ENCODE measurements at places on chromosomes 6 and 20.

- peak; percentile 22 for DNase-seq
Observed at GRCh38 chr6:36204068-36204753, 7.7 kb downstream of the BRPF3 start.

GRCh38 chr20:58481481-58482021 is 33.6 kb downstream of the APCDD1L start:
- DNase-seq, result peak; percentile 40

GRCh38 chr6:138012682-138013081 is 94.5 kb downstream of the PERP start:
- DNase-seq, result no peak

- DNase-seq, result no peak
Observed at GRCh38 chr6:132275066-132275970, 126.0 kb downstream of the MOXD1 start.

GRCh38 chr20:40481337-40481736 is 207.7 kb downstream of the MAFB start:
- DNase-seq, result no peak

DNA sequence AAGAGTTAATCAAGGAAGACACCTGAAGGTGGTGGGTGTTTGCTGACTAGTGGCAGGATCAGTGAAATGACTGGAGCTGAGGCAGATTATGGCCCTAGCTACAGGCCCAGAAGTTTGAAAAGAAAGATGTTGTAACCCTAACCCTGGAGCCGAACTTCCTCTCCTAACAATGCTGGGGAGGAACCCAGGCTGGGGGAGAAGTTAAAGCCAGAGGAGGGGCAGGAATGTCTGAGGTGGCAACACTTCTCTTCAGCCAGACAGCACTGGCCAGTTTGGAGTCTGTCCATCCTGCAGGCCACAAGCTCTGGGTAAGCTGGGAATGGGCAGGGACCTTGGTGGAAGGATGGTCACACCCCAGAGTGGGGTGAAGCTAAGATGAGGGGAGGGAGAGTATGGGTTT is at the start of gene LST1:
Gene LST1 (plus strand): TSS at position 270 of the 400 bp plus-strand sequence. CDS start 1,023 bp downstream, outside the sequence.
- no peak for DNase-seq

DNA sequence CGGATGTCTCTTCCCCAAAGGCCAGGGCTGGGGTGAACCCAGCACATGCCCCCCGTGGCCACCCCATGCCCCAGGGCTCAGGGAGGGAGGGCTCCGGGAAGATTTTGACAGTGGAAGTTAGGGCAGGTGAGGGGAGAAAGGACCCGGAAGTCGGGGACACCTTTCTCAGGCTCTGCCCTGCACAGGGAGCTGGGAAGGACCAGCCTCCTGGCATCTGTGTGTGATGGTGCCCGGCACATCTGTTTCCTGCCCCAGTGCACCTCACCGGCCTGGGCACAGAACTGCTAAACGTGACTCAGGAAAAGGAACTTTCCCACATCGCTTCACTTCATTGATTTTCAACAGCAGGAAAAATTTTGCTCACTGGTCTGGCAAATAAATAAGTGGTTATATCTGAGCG is 141.1 kb upstream of the AFDN start:
- DNase-seq, result no peak

- peak; percentile 61 for DNase-seq
Observed at GRCh38 chr20:25058051-25058846, at the start of gene ACSS1. Gene ACSS1, minus strand, starts transcription at chr20:25058139. Its CDS starts 37 bp downstream, at chr20:25058102.

DNA sequence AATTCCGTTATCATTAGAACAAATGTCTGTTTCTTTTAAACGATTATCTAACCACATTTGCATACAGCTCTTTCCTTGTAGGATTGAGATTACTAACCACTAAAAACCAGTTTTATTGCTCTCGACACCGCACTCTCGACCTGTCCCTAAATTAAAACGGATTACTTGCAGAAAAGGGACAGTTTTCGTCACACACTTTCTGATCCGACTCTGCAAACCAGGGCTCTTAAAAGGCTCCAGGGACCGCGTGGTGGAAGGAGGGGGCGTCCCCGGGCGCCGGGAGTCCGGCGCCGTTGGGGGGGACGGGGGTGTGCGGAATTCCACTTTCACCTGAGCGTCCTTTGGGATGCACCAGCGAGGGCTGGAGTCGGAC is 731 bp downstream of the MAK start:
- no peak for DNase-seq

- DNase-seq, result no peak
Observed at GRCh38 chr6:2232445-2232844, 13.0 kb downstream of the GMDS start.

- DNase-seq, result no peak
Observed at GRCh38 chr6:166554316-166554715, 32.2 kb downstream of the RAMACL start.

DNA sequence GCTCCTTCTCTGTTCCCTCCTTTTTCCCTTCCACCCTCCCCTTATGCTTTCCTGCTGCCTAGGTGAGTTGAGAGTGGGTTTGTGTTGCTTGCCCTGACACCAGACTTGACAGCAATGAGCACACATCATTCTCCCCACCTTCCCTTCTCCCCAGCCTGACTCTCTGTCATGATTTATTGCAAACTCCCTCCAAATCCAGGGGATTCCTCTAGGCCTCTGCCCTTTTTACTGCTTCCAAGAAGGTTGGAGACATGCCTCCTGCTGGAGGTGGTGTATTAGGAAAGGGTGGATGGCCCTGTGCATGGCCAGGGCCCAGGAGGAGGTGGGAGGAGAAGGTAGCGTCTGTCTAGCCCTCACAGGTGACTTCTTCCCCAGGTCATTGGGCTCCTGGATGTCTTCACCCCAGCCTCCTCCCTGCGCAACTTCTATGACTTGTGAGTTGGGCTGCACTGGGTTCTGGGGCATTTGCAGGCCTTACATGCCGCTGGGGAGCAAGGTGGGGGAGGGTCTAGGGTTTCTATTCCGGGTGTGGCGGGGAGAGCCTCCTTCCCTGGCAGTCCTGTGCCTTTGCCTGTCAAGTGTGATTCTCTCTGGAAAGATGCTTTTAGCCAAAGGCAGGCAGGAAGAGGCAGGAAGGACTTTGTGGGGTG is 2.1 kb downstream of the MAPK13 start:
- DNase-seq, result no peak

DNA sequence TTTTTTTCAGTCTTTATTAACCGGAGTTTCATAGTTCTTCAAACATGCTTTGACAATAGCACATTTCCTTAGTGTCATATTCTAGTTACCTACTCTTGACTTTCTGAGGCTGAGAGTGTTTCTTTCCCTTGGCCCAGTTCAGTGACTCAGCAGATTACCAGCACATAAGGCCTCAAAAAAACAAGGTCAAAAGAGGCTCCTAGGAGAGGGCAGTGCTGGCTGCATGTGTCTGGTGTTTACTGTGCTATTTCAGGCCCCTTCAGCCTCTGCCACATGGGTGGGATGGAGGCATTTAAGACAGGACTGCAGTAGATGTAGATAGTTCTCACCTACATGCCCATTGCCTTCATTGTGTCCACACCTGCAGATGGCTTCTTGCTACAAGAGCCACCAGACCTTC is 198.2 kb upstream of the SSTR4 start:
- no peak for DNase-seq

- DNase-seq, result no peak
Observed at GRCh38 chr6:116280933-116281316, 1.2 kb upstream of the TSPYL1 start.

GRCh38 chr20:39909447-39909846 is 779.6 kb downstream of the MAFB start:
- DNase-seq, result no peak

DNA sequence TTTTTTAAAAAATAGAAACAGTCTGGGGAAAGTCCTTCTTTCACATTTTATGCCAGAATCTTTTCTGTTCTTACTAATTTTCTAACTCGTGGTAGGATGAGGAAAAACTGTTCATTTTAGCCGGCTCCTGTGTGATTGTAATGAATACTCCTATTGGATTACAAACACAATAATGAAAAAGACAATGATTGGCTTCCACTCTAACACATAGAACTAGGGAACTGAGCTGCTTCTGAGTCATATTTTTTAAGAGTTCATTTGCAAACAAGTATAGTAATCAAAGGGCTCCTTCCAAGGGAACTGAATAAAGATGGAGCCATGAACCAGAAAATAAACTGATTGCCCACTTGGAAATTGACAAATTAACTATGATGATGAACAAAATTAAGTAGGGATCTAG is 265.3 kb upstream of the TCF21 start:
- no peak for DNase-seq

GRCh38 chr6:107730683-107731314 is 93.3 kb downstream of the SCML4 start:
- no peak for DNase-seq

DNA sequence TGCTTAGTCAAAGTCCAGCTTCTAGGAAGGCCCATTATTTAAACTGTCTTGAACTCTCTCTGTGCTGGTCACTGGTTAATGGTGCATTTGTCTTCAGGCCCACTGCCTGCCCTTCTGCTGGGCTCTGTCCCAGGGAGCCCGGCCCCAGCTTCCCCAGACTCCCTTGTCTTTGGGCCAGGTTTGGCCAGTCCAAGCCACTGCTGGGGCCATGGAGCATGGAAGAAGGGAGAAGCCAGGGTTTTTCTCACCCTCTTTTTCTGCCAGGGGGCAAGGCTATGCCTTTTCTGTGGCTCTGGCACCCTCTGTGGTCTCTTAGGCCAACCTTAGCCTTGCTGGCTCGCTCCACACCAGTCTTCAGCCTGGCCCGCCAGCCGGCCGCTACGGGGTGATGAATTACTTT is 390.0 kb upstream of the SULF2 start:
- DNase-seq, result no peak

GRCh38 chr6:116108836-116109235 is 8.2 kb downstream of the NT5DC1 start:
- DNase-seq, result no peak

- no peak for DNase-seq
Observed at GRCh38 chr20:47263465-47264084, 92.9 kb downstream of the ZMYND8 start.

- DNase-seq, result no peak
Observed at GRCh38 chr20:61464307-61465303, 212.5 kb downstream of the CDH4 start.

DNA sequence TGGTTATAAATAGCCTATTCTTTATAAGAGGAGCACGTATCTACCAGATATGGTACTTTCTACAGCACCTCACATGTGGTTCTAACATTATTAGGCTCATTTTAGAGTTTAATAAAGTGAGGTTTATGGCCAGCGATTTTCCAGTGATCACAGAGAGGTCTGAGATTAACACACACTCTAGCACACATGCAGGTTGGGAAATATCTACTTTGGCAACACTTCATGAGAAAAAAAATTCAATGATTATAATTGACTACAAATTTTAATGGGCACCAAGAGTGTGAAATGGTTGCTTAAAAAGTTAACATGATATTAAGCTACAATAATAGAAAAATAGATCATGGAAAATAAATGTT is 693 bp upstream of the KLHL31 start:
- no peak for DNase-seq

DNA sequence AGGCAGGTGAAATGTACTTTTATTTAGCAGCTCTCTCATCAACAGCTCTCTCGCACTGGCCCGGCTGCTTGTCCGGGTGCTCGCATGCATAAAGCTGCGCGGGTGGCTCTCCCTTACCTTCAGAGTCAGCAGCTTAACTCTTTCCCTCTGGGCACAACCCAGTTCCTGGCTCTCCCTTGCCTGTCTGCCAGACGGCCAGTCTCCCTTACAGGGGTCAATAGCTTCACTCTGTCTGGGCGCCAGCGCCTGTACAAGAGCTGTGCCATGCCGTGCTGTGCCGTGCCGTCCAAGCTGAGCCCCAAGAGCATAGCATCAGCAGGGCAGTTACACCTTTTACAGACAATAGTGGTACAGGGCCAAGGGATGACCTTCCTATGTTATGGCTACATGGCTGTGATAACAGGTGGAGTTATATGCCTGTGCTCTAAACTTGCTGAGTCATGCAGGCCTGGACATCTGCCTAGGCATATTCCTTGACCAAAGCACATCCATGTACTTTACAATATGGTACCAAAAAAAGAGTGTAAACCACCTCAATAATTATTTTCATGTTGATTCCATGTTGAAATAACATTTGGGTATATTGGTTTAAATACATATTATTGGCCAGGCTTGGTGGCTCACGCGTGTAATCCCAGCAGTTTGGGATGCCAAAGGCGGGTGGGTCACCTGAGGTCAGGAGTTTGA is 47.9 kb downstream of the BLTP3A start:
- no peak for DNase-seq

DNA sequence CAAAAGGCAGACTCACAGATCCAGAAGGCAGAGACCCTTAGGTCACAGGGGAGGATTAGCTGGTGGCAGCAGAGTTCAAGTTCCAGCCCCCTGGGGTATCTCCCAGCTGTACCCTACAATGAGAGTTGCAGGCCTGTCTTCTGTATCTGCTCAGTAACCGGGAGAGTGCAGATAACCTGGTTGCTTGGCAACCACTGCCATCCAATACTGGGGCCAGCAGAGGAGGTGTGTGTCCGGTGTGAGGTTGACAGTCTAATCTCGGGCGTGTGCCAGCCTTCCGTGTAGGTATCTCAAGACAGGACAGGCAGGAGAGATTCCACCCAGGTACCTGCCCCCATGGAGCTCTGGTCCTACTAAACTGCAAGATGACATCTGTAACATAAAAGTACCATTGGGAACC is 56.6 kb upstream of the TBC1D7 start:
- DNase-seq, result no peak

DNA sequence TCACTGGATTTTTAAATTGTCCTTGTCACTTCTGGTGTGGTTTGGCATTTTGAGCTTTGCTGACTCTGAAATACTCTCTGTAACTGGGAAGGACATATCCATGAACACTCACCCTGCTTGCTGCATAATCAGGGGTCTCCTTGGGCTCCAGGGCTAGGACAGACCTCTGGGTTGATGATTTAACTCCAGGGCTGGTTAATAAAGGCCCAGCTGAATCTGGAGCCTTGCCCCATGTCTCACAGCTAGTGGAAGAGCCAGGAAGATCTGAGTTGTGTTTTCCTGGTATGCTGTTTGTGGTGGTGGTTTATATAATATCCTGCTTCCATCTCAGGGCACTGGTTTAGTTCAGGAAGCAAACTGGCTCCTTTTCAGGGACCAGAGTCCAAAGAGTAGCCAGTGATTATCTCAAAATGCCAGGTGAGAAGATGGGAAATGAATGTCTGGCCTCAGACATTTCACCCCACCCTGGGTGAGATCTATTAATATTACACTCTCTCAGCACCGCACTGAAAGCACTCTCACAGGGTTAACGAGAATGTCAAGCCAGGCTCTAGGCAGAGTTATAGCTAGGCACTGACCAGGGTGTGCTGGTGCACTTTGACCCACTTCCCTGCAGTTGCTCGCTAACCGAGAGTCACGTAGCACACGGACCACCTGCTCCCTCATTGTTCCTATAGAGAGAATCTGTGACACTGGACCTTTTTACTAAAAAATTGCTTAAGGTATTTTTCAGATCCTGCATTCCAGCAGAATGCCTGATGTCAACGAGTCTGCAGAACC is 90.1 kb upstream of the SLC22A16 start:
- DNase-seq, result no peak

- no peak for DNase-seq
Observed at GRCh38 chr6:9851541-9852380, 563.1 kb downstream of the TFAP2A start.

- DNase-seq, result no peak
Observed at GRCh38 chr6:43944908-43945767, 175.1 kb downstream of the VEGFA start.

All from activated T-cell treated with anti-CD3 and anti-CD28 coated beads for 1 hour (primary cell).